ENCODE measurements at places on chromosomes 13 and 19.

GRCh38 chr13:73522937-73523336 lies 464.1 kb downstream of the KLF5 start:
- DNase-seq: no peak

- DNase-seq: no peak
Measured at GRCh38 chr13:52961256-52961910, 67.2 kb upstream of the OLFM4 start.

DNA sequence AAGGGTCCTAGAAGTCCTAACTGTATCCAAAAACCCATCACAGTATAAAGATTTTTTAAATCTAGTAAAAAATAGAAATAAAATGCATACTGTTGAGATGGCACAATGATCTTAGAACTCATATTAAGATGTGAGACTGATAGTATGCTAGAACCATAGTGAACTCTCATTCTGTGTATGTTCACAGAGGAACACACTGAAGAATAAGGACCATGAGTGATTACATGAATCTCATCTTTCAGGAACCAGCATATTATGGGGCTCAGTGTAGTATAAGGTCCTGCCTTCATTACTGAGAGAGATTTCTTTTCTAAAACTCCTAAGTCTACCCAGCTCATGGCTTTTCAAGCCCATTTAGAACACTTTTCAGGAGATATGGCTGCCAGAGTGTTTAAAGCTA lies 59.8 kb upstream of the RFC3 start:
- DNase-seq: no peak

DNA sequence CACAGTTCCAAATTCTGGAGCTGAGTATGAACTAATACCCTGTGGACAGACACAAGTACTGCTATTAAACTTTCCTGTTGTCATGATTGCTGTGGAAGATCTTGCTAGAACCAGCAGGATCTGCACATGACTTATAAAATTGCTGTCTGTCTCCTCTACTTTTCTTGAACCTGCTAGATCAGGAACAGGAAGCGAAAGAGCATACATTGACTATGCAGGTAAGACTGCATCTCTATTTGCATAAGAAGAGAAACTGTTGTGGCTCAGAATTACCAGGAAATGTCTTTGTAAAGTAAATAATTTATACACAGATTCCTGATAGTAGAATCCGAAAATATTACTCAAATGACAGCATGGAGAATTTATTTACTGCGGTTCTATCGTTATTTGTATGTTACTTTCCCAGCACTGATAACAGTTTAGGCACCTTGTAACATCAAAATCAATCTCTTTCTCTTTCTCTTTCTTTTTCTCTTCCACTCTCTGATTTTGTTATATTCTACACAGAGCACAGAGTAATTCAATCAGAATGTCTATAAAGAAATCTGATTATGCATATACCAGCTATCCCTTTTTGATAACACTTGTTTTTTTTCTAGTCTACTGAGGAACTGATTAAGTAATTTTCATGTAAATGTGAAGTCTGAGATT lies 226.5 kb downstream of the MYO16 start:
- DNase-seq: no peak

DNA sequence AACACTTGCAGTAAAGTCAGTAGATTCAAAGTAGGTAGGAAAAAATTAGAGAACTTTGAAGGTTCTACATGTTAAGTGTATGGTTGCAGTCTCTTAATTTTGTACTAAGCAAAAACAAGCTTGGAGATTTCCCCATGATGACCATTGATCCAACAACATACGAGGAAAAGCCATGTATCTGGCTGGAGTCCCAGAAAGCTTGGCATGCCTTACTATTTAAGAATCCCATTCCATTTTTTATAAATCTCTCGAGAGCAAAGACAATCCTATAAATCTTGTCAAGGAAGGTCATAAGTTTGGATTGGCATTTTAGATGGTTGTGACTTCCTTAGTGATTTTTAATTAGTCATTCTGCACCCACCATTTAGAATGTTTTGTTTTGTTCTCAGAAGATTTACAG lies 495.9 kb downstream of the GPC5 start:
- DNase-seq: no peak

GRCh38 chr19:4555657-4556561 lies 3.6 kb downstream of the SEMA6B start:
- no peak for DNase-seq

- DNase-seq: no peak
Measured at GRCh38 chr13:94559222-94559795, 36.6 kb downstream of the TGDS start.

DNA sequence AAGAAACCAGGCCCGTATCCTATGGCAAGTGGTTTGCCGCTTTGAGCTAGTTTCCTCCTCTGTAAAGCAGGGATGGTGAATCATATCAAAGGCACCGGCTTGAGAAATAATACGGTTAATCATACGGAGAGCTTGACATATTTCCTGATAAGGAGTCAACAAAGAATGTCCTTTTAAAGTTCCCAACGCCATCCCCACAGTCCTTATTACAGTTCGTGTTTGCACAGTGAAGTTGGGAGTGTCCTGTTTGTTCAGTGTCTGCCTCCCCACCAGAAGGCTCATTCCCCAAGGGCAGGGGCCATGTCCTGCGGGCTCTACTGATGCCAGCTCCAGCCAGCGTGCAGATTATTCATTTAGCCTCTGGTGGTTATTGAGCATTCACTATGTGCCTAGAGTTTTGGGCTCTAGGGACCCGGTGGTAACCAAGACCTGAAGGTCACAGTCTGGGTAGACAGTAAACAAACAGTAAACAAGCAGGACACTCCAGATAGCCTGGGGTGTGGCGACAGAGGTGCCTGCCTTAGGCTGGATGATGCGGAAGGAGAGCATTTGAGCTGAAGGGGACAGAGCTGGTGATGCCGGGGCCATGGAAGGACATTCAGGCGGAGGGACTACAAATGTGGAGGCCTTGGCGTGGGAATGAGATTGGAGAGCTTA lies 6.3 kb downstream of the GRAMD1A start:
- DNase-seq: no peak

DNA sequence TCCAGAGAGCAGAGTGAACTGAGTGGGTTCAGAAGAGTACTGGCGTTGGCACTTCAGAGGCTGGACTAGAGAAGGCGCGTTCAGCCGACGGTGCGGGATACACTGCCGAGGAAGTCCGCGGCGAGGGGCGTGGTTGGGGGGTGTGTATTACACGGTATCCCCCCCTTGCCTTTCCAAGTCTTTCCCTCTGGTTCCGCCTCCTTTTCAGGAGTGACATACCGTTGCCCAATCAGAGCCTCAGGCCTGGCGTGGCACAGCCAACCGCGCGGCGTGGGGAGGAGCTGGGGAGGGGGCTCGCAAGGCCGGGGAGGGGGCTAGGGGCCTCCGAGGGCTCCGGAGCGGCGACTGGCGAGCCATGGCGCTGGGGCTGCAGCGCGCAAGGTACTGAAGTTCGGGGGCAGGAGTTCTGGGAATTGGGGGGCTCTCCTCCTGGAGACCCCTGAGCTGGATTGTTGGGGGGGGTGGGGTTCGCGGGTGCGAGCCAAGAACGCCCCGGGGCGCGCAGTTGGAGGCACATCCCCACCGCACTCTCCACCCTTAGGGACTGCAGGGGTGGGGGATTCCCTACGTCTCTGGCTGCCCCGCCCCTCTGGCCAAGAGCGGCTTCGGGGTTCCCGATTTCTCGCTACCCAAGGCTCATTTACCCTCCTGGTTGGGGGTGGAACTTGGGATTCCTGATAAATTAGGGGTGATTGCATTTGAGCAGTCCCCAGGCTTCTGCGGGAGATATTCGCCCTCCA lies at the start of gene HIF3A:
HIF3A (plus strand) TSS at position 321 of the 740 bp plus-strand sequence; CDS start at position 356, 35 bp downstream.
- peak; percentile 83 for DNase-seq

DNA sequence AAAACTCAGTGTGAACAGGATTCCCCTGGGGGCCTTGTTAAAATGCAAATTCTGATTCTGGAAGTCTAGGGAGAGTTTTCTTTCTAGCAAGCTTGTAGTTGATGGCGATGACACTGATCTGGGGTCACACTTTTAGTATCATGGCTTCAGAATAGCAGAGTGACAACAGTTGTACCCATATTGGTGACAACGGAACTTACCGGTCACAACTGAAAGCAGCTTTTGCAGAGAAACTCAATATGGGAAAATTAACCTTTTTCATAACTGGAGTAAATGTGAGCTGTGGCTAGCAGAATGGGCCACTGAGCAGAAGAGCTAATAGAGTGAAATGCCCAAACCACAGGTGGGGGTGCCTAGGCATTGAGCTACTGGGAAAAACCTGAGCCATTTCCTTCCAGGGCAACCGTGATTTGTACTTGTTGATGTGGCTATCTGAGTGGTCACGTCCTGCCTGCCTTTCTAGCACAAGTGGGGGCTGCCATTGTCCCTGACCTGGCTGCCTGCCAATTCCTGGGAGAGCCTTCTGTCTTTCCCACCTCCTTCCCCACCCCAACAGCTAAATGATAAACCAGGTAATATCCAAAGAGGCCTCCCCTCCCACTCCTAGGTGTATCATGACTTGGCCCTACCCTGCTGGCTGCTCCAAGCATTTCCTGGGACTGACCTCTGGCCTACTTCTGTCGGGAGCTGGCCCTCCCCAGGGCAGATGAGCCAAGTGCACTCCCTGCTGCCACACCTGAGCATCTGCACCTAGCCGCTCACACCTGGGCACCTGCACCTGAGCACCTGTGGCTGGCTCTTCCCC lies 1.7 kb upstream of the SLC10A2 start:
- DNase-seq: no peak

DNA sequence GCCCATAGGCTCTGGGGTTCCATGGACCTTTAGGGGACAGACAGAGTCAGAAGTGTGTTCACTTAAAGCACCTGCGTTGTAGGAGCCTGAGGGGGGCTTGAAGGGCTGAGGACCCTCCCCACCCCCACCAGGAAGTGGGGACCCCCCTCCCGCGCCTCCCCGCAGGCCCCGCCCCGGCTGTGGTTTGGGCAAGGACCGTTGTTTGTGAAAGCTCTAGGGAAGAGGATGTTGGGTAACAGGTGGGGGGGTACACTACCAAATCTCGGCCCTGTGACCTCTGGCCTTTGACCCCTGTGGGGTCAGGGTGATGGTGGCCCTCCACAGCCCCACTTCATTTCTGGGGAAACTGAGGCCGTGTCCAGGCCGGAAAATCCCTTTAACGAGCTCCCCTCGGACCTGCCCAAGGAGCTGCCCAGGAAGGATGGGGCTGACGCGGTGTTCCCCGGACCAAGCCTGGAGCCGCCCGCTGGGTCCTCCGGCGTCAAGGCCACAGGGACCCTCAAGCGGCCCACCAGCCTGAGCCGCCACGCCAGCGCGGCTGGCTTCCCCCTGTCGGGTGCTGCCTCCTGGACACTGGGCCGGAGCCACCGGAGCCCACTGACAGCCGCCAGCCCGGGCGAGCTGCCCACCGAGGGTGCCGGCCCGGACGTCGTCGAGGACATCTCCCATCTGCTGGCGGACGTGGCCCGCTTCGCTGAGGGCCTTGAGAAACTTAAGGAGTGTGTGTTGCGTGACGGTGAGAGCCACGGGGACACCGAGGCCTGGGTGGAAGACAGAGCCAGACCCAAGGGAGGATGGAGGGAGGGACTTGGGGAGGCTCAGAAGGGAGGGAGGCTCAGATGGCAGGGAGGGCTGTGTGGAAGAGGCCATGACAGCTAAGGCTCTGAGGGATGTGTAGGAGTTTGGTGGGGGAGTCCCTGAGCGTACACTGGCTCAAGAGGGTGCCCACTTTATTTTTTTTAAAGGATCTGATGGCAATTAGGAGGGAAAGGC lies 1.3 kb downstream of the ARHGAP45 start:
- DNase-seq: no peak

DNA sequence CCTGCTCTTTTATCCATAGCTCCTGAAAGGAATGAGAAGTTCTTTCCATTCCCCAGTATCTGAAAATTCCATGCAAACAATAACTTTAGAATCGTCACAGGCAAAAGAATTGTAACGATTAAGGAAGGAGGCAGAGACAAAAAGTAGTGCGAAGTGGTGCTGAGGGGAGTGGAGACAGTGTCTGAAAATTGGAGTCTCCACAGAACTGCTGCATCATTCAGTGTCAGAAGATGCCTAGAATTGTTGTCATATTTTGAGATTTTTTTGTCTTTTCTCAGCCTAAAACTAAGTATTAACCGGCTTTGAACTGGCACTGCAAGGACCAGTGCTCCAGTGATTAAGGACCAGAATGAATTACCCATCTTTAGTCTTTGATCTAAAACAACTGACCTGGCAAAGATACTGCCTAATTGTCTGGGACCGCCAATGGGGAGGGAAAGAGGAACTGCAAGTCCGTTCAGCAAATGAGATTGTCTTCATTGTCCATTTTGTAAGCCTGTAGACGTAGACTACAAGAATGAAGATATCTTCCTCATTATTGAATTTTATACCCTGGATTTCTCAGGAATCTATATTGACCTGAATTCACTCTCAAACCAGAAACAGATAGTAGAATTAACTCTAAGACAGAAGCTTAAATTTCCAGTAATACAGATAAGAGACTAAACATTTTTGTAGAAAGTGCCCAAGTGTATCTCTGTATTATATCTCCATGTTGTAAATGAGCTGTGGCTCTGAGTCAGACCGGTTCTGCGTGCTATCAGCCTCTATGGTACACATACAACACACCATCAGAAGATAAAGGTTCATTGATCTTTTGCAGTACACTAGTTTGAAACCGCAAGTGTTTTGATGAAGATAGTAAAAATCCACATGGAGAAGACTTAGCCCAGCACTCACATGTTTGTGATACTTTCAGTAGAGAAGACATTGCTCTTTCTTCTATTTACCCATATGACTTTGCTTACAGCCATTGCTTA lies 293.2 kb downstream of the EFNB2 start:
- no peak for DNase-seq

- no peak for DNase-seq
Measured at GRCh38 chr13:29564818-29565217, 30.7 kb downstream of the SLC7A1 start.

- DNase-seq: no peak
Measured at GRCh38 chr19:4425537-4425936, 23.1 kb downstream of the CHAF1A start.
